ENCODE measurements at places on chromosomes 13 and 19.

- DNase-seq, result no peak
Observed at GRCh38 chr13:31069808-31070534, 91.7 kb downstream of the HSPH1 start.

DNA sequence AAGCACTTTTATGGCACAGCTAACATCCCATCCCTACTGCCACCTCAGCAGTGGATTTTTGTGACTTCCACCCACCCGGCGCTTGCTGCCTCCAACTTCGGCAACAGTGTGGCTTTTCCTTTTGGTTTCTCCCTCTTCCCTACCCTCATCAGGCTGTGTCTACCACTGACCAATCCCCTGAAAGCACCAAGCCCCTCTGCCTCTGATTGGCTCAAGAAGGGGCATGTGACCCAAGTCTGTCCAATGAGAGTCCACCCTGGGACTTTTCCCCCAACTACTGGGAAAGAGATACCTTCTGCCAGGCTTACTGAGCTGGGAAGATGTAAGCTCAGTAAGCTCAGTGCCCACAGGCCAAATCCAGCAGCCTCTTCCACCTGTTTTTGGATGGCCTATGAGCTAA is 5.8 kb downstream of the SMIM7 start:
- DNase-seq, result no peak

DNA sequence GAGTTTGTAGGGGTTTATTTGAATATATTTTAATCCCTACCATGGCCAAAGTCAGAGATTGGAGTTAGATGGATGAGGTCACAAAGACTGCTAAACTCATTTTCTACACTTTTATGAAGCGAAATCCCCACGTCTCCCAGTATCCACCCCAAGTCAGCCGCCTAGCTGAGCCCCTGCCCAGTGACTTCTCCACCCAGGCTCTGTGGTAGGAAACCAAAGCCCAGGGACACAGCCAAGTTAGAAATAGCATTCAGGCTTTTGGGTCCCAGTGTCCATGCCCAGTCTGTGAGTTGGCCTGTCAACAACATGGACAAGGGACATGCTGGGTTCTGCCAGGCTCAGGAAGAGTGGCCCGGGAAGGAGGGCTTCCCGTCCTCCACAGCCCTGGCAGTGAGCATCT is 474.0 kb downstream of the FOXO1 start:
- no peak for DNase-seq

GRCh38 chr19:7883105-7883504 is 5.2 kb upstream of the LRRC8E start:
- no peak for DNase-seq

- no peak for DNase-seq
Observed at GRCh38 chr13:44879452-44880058, 109.7 kb downstream of the NUFIP1 start.

DNA sequence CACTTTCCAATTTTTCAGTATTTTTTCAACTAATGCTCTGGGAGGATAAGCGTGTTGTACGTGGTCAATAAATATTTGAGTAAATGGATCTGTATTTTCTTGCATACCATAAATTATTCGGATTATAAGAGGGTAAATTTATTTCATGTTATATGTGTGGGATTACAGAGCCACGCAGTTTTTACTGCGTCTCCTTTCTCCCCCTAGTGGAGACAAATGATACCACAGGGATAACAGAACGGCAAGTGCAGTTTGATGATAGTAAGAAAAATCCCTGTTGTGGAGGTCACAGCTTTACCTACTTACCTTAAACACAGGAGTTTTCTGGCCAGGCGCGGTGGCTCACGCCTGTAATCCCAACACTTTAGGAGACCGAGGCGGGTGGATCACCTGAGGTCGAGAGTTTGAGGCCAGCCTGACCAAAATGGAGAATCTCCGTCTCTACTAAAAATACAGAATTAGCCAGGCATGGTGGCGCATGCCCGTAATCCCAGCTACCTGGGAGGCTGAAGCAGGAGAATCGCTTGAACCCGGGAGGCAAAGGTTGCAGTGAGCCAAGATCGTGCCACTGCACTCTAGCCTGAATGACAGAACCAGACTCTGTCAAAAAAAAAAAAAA is 16.8 kb downstream of the MBD3L2B start:
- no peak for DNase-seq

Measured in skeletal muscle cell (primary cell).